ENCODE measurements at places on chromosomes 6 and 20.
A peak's percentile ranks its signal among the peaks of the same experiment; 100 is the strongest.

DNA sequence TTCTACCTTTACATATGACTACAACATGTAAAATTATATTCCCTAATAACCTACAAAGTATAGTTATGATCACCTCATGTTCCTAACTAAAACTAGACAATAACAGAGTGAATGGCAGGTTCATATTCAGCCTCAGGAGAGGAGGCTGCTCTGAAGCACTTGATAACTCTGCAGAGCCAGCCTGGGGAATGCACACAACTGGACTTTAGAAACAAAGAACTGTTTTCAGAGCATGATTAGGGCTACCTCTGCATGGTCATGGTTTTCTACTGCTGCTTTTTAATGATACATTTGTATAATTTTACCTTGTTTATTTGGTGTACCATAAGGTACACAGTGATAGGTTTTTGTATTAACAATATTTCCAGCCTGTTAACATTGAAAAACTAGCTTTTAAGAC lies 50.3 kb downstream of the TRPC4AP start:
- no peak for DNase-seq

DNA sequence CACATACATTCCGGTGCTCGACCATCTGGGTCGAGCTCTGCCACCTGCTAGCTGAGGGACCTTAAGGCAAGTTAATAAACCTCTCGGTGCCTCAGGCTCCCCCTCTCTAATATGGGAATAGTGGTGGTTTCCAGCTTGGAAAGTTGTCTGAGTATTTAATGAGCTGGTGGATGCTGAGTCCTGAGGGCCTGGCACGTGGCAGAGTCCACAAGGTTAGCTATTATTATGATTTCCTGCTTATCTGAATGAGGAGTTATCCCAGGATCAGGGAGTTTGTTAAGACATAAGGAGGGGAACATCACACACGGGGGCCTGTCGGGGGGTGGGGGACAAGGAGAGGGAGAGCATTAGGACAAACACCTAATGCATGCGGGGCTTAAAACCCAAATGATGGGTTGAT lies 80.1 kb upstream of the SLC22A23 start:
- no peak for DNase-seq

DNA sequence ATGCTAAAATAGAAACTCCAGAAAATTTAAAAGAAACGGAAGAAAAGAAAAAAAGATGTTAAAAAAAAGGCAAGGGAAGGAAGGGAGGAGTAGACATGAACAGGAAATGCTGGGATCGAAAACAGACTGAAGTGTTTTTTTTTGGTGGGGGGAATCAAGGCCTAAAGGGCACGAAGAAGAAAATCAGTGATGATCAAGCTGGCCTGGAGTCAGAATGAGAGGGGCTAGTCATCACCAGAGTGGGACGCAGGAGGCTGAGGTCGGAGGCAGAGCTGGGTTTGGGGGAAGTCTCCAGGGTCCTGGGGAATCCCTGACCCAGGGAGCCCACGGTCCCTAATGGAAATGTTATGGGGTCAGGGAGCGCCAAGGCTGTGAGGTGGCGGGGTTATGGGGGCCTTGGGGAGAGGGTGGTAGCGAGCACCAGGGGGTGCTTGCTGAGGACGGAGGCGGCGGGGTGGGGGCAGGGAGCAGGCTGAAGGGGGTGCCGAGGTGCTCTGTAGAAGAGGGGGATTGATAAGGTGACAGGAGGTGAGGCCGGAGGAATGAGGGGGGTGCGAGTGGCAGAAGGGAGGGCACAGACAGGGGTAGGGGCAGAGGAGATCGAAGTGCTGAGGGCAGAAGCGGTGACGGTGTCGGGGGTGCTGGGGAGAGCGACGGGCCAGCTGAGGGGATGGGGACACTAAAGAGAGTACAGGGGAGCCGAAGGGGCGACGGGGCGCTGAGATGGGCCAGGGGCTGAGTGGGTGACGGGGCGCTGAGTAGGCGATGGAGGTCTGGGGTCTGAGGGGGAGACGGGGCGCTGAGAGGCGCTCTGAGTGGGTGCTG lies 684 bp downstream of the ZNFX1 start:
- no peak for DNase-seq

DNA sequence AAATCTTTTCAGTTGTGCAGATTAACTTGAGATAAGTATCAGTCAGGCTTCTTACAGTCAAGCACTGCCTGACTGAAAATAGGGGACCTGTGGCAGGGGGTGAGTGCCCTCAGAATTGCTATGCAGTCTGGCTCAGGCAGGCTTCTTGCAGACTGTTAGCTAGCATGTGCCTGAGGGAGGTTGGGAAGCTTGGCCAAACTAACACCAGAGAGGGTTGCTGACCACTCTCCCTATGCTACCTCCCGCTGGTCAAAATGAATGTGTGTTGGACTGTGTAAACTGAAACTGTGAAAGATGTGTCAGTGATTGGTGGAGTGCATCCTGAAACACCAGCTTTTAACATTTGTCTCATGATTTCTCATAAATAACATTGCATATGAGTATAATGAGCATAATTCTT lies 622.3 kb upstream of the IMPG1 start:
- DNase-seq = no peak

GRCh38 chr6:32147401-32148132 lies 4.2 kb downstream of the PRRT1 start:
- DNase-seq = no peak

GRCh38 chr20:20452254-20452676 lies 84.4 kb downstream of the INSM1 start:
- DNase-seq = peak; percentile 98

- peak; percentile 16 for DNase-seq
Measured at GRCh38 chr6:138038142-138038870, 68.9 kb downstream of the PERP start.

DNA sequence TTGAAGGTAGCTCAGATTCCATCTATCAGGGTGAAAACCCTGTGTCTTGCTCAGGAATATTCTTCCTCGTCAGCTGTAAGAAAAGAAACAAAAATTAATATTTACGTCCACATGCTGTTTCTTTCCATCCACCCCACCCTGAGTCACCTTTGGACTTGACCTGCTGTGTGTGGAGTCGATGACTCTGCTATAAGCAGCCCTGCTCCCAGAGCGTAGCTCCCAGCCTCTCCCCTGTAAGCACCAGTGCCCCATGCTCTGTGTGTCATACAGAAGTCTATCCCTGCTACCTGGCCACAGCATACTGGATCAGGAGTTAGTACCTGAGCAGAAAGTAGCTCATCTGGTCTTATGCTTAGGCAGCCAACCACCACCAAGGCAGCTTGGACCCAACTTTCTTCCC lies 223.6 kb downstream of the SOD2 start:
- DNase-seq = no peak

DNA sequence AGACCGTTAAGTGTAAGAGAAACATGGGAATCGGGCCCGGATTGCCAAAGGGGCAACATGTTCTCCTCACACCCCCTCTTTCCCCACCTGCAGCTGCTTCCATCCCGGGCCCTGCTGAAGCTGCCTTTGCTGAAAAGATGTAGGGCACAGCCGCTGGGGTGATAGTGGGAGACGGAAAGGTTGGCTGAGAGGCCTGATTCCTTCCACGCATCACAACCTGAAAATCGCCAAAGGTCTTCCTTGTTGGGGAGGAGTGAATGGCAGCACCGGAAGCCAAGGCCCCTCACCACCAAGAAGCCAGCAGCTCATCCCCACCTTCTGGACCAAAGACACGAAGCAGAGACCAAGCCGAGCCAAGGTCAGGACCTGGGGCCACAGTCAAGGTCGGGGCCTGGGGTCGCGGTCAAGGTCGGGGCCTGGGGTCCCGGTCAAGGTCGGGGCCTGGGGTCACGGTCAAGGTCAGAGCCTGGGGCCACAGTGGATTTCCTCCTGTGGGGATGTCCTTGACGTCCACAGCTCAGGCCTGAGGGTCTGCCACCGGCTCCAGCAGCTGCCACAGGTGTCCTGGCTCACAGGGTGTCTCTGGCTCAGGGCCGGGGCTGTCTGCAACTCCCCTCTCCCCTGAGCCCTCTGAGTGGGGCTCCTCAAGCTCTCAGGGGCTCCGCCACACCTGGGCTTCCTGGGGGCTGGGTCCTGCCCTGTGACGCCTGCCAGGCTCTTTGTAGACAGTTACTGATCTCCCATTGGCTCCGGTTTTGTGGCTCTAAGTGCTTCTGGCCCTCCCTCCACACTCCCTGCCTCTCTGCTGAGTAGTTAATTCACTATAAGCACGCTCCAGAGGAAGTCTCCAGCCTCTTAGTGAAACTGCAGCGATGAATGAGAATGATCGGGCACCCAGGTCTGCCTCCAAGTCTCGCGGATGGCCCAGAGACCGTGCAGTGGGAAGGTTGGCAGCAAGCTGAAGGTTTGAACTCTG lies 5.5 kb upstream of the CHRNA4 start:
- no peak for DNase-seq

- DNase-seq = no peak
Measured at GRCh38 chr20:48609491-48609978, 218.3 kb downstream of the PREX1 start.

DNA sequence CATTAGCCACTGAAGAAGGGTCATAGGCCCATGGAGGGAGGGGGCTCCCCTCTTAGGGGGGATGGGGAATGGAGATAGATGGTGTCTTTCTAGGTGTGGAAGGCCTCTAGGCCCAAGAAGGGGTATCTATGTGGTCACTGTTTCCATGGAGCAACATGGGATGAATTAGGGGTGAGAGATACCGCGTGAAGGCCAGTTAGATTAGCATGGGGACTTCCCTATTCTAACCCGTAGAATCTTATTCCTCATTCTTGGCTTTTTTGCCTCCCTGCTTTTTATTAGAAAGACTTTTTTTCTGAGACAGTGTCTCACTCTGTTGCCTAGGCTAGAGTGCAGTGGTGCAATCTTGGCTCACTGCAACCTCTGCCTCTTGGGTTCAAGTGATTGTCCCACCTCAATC lies 3.2 kb downstream of the RAB44 start:
- DNase-seq = no peak

DNA sequence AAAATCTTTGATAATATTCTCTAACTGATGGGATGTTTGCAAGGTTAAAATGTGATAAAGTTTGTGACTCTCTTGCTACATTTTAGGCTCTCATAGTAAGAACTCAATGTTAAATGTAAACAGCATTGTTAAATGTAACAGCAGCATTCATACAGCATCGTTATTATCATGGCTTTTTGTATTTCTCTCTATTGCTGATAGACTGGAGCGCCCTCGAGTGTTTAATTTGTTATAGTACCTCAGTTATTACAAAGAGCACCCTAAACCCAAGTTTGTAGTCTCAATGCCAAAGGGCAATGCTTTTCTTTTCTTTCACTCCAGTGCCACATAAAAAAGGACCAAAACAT lies 14.9 kb upstream of the TTPAL start:
- DNase-seq = no peak

DNA sequence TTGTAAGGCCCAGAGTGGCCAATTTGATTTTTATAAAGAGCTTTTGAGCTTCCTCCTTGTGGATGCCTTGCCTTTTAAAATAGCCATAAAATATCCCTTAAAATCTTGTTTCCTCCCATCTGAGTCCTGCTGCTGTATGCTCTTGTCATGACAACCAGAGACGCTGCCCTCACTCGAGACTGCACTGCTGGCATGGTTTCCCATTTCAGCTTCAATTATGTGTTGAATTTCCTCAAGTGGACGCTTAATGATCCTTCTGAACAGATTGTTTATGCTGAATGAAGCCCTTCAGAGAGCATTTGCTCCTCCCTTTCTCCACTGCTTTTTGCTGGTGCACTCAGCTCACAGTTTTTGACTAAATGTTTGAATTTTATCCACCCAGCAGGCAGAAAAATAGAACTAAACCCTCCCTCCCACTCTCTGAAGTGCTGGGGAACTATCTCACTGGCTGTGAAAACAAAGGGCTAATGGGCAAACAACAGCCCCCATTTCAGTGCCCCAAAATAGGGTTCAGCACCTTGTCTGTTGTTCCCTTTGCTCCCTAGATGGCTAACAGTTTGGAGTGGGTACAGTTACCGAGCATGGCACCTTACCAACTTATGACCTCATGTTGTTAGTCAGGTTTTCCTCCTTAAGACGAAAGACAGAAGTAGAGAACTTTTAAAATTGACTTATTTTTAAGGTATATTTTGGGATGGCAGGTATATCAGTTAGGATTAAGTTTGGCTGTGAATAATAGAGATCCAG lies 45.5 kb upstream of the RNF8 start:
- peak; percentile 91 for DNase-seq

DNA sequence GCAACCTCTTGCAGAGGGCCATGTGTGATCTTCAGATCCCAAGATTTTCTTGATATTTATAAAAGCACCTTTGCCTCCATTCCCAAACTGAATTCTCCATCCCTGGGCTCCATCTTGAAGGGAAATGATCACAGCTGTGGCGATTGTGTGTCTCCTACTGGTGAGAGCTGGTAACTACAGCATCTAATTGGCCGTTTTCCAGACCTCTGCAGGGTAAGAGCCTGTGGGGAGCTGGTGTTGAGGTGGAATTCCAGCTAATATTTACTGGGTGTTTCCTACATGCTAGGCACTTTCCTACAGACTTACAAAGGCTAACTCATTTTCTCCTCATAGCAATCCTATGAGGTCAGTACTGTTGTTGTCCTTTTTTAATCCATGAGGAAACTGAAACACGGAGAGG lies 59.2 kb upstream of the FNDC1 start:
- no peak for DNase-seq

DNA sequence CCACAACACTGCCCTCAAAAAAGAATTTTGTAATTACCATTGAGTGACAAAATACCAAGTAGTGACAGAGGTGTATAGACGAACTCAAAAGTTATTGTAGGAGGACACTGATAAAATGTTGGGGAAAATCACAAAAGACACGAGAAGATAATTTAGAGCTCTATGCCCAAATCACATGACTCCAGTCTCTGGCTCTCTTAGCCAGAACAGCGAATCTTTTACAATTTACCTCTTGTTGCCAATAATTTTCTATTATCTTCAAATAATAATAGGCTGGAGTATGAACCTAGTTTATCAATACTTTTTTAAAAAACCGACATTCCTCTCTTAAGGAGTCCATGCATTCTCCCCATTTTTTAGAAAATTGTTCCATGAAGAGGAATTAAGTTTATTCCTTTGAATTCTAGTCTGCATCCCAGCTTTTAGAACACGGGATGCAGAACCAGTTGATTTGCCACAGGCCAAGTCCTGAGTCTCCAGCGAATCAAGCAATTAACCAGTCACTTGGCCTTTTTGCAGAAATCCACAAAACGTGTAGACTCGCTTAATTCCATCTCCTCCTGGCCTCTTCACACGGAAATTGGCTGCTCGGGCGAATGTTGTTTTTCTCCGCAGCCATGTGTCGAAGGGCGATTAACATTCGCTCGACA lies 507 bp upstream of the RIPPLY2 start:
- no peak for DNase-seq

GRCh38 chr20:19815553-19815991 lies 57.5 kb downstream of the RIN2 start:
- no peak for DNase-seq
